Psoas muscle (tissue), 8 donors: ENCODE measurements at places on chromosomes 3 and 15.

GRCh38 chr3:176969066-176969465 lies 228.2 kb downstream of the TBL1XR1 start:
- DNase-seq = no peak

DNA sequence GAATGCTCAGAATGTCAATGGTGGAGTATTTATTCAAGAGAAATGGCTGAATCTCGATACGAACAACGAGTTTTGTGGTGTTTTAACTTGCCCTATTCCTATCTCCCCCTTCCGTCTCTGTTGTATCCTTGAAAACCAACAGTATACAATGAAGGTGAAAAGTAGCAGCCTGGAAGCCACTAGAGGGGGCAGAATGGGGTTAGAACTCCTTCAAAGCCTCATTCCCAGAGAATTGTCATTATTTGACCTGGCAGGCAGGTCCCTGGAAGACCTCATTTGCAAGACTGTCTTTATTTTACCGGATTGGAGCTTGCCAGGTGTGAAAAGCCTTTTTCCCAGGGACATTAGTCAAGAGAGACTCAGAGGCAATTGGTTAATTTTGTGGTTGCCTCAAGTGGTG lies 139.4 kb downstream of the LRRC28 start:
- no peak for DNase-seq

DNA sequence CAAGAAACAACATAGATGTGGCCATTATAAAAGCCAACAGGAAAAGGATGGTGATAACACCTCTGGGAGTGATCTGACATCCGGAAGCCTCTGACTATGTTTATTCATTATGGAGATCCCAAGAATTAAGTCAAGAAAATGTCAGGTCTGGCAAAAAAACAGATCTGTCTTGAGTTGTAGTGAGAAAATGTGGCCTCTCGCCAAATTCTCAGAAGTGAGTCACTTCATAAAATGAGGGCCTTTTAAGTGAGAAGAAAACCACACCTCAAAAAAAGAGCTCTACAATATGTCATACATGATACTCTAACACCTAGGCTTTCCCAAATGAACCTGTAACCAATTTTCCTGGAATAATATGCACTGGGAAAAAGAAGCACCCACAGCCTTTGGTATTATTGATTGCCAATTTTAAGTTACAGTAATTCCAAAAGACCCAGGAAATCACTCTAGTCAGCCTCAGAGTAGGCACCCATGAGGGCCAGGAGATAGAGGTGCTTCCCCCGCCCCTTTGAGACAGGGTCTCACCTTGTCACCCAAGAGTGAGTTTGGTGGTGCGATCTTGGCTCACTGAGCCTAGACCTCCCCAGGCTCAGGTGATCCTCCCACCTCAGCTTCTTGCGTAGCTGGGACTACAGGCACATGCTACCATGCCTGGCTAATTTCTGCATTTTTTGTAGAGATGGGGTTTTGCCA lies 38.0 kb downstream of the CCR3 start:
- no peak for DNase-seq

DNA sequence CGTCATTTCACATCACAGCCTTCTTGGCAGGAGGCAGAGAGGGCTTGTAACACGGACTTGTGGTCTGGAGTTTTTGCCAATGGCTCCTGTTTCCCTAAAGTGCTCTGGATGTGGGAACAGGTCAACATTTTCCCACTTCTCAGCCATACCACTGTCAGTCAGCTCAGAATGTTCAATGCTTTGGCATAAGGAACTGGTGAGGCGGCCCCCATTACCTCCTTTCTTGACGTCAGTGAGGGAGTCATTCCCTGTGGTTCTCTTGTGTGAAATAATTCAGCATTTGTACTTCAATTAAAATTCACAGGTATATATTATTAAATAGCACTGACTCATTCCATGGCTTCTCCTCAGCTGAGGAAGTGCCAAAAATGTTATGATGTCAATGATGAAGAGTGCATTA lies 167.1 kb downstream of the P3H2 start:
- no peak for DNase-seq

- no peak for DNase-seq
Observed at GRCh38 chr15:65377976-65378366, at the start of gene IGDCC3. Gene IGDCC3 (minus strand): TSS chr15:65378002. CDS start chr15:65377788, 214 bp downstream.

DNA sequence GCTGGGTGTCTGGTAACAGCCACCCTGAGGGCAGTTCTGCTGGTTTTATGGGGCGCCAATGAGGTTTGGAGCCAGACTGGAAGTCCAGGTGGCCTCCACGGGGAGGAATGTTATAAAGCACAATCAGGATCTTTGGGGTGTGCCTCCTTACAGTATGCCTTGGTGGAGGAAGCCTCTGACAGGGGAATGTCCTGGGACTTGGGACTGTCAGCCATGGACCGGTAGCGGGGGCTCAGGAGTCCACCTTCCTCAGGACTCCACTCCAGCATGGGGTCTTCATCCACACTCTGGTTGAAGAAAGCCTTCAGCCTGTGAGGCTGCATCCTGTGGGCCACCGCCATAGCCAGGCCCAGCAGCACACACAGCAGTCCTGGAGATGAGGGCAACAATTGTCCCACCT lies 4.9 kb downstream of the DUOXA2 start:
- DNase-seq = peak; percentile 11

- DNase-seq = no peak
Observed at GRCh38 chr3:21533002-21533401, 218.0 kb downstream of the ZNF385D start.

GRCh38 chr3:135133905-135134683 lies 339.0 kb downstream of the EPHB1 start:
- DNase-seq = no peak

DNA sequence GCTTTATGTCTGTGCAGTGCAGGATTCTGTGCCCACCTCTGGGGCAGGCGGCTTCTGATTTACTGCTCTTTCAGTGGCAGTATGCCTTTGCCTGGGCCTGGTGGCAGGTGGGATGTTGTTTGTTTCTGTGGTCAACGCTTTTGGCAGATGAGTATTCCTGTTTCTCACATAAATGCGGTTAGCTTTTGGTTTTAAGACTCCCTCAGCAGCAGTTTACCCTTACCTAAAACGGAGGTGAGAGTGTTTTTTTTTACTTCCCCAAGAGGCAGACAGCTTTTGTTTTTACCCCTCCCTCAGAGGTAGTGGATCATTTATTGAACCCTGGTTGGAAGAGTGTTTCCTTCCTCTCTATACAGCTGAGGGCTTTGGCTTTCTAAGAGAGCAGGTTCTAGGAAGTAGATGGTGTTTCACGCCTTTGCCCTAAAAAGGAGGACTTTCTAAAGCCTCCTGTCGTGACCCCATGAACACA lies 134.1 kb upstream of the PLSCR5 start:
- DNase-seq = no peak

- no peak for DNase-seq
Observed at GRCh38 chr3:76383781-76384180, 598.4 kb upstream of the ZNF717 start.

DNA sequence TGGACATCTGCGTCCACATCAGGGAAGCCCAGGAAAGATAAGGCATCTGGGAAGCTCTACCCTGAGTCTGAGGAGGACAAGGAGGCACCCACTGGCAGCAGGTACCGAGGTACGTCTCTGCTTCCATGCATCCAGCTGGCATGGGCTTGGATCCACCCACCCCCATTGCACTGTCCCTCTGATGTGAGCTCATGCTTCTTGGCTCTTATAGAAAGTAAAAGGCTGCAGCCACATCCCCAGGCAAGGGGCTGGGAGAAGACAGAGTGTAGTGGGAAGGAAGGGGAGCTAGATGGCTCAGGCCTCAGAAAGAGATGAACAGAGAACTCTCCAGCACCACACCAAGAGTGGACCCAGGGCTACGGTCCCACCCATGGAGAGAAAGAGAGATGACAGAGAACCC lies 18.2 kb downstream of the PTH1R start:
- DNase-seq = peak; percentile 30
